ENCODE measurements at places on chromosomes 2 and 18.

GRCh38 chr2:127508631-127509034, 17.7 kb downstream of the IWS1 start:
- no peak for DNase-seq

DNA sequence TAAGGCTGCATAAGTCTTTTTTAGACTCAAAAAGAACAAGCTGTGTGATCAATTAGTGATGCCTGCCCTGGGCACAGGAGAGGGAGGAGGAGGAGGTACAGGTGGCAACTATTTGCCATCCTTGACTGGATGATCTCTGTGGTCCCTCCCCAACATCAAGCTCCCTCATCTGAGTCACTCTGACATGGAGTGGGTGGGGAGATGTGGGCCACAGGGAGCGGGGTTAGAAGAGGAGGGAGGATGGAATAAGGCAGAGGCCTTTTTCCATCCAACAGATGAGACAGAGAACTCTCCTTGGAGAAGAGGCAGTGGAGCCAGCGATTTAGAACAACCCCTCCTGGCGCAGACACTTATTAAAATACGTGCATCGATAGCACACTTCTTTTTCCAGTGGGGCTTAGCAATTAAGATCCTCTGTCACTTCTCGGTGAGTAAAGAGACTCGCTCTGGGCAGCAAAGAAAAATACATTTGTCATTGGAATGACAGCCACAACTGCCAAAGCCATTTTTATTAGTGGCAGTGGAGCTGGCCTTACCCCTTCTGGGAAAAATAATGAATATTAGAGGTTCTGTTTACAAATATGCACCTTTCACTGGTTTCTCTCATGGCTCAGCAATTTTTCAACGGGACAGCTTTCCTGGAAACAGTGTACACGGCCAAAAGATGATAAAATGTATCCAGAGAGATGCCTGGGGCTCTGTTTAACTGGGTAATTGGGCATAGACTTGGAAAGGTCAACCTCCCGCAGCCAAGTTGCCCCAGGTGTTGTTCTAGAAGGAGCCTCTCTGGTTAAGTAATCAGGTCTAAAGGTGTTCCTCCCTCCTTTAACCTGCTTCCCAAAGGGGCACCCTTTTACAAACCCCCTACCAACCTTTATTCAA, 238.4 kb upstream of the CXCR4 start:
- DNase-seq, result no peak

GRCh38 chr2:10282611-10283105, 20.0 kb upstream of the HPCAL1 start:
- DNase-seq, result no peak

DNA sequence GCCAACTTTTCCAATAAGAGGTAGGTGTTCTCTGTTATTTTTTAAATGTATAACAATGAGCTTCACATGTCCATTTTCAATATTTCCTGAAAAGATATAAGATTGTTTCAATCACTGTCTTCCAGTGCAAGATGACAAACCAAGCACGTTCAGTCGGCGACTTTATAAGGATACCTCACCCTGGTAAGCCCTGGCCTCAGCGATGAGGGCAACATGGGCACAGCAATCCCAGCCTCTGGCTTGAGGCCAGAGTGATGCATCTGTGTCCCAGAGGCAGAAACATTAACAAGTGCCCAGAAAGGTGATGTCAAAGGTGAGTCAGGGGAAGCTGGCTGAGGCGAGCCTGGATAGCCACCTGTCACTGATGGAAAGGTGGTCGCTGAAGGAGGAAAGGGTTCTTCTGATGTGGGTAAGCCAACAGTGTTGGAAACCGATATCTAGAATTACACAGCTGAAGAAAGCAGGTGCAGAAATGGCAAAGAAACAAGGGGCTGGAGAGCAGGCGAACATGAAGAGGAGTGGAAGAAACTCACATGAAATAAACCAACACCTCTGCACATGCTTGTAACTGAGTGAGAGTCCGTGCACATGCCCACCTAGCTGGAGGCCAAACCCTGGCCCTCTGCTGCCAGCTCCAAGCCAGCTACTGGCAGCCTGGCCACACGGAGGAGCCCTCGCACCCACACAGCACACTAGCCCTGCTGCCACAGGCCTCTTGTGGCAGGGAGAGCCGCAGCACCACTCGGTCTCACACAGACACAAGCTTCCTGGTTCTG, 65.5 kb downstream of the FBXO15 start:
- DNase-seq, result peak; percentile 51

DNA sequence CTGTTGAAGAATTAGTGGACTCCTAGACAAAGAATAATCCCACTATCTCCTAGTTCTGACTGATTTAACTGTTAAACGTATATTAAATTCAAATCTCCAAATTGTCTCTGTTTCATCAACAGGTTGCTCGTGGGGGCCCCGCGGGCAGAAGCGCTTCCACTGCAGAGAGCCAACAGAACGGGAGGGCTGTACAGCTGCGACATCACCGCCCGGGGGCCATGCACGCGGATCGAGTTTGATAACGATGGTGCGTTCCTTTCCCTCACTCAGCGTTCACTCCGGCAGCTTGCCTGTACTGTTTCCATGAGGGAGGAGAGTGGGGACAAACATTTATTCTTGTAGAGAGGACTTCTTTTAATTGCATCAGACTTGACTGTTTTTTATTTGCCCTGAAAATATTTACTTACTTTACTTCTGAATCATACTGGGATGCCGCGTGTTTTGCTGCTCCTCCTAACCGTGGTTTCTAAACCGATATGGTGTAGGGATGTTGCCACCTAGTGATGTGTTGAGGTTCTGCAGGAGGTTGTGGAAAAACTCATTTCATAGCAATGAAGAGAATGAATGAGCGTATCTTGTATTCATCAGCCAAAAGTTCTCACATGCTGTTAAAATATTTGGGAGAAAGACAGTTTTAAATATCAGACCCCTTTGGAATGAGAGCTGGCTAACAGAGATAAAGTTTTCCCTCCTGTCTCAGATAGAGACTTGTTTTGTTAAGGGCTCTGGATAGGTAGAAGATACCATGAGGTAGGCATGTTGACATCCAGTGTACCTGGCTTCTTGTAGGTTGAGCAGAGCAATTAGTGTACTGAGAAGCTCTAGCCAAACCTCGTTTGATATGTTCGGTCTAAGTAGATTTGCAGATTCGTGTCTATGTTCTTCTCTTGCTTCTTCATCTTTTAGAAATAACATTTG, 38.3 kb downstream of the ITGA6 start:
- peak; percentile 72 for DNase-seq

- DNase-seq, result no peak
Observed at GRCh38 chr2:15643791-15644585, 52.3 kb downstream of the DDX1 start.

GRCh38 chr2:71457123-71457915, 4.0 kb downstream of the DYSF start:
- no peak for DNase-seq

- DNase-seq, result peak; percentile 15
Observed at GRCh38 chr2:105426626-105427292, 27.9 kb upstream of the FHL2 start.

DNA sequence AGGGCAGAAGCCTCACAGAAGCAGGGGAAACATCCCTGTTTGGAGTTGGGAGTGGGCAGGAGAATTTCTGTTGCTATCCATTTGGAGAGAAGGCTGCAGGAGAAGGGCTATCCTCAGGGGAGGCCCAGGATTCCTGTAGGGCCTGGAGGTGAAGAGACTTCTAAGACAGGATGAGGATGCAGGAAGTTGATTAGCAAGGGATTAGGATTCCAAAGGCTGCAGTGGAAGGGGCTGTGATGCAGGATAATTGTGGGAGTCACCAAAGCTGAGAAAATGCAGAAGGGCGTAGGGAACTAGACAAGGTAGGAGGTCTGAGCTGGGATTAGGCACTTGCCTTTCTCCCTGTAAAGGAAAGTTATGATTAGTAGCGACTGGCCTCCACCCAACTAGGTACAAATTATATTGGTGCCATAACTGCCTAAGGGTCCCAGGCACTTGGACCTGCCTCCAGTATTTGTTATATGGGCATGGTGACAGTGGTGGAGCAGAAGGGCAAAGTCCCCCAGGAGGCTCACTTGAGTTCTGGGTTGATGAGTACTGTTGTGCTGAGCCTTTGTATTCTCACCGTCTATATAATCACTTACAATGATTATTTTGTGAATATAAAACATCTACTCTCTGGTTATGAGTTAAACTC, 96.4 kb upstream of the MSTN start:
- DNase-seq, result no peak

GRCh38 chr2:1777156-1777555, 32.8 kb upstream of the PXDN start:
- no peak for DNase-seq

DNA sequence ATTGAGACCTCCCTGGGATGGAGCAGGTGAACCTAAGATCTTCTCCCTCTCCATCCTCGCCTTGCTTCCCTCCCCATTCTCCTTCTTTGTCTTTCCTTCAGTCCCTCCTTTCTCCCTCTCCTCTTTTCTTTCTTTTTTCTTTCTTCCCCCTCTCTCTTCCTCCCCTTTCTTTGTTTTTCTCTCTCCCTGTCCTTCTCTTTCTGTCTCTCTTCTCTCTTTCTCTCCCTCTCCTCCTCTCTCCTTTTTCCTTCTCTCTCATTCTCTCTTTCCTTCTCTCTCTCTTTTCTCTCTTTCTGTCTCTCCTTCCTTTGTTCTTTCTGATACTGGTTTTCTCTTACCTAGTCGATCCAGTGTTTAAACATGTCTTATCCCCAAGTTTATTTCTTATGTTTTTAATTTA, 10.7 kb downstream of the MREG start:
- no peak for DNase-seq

GRCh38 chr18:58456625-58457024, 172.3 kb downstream of the ALPK2 start:
- no peak for DNase-seq

- DNase-seq, result no peak
Observed at GRCh38 chr2:31469648-31470047, 55.1 kb upstream of the XDH start.

DNA sequence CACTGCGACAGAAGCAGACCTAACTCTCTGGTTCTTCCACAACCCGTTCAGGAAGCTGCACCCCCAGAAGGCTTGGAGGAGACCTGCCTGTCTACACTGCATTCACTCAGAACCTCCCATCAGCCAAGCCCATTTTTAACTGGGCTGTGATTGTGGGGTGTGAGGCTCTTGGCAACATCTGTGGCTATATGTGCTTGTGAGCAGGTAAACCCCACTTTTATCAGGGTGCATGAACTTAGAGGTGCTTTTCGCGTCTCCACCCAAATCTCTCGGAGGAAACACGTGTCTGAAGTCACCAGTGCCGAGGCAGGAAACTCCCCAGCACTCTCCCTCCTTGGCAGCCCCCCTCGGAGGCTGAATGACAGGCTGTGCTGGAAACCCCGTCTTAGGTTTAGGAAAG, 158.2 kb upstream of the SALL3 start:
- no peak for DNase-seq

DNA sequence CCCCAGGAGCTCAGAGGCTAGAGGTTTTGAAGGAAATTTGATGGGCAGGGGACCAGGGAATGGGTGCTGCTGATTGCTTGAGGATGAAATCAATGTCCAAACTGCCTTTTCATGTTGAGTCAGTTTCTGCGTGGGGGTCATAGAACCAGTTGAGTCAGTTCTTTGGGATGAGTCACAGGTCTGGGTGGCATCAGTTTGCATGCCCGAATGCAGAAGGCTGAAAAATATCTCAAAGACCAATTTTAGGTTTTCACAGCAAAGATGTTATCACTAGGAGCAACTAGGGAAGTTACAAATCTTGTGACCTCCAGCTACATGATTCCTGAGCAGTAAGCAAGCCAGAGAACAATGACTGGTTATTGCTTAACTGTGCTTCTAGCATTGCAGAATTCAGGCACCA, 1135.1 kb upstream of the CRIM1 start:
- no peak for DNase-seq

- DNase-seq, result no peak
Observed at GRCh38 chr18:43772907-43773306, 495.6 kb upstream of the SYT4 start.

Measured in central memory CD4-positive, alpha-beta T cell (primary cell).